CD4-positive, alpha-beta T cell treated with Interleukin-17A for 1 hour (primary cell): ENCODE measurements at places on chromosomes 2 and 18.
A peak's percentile ranks its signal among the peaks of the same experiment; 100 is the strongest.

- no peak for DNase-seq
These were observed 3.4 kb upstream of the HOXD4 start for GRCh38 chr2:176147800-176148496.

DNA sequence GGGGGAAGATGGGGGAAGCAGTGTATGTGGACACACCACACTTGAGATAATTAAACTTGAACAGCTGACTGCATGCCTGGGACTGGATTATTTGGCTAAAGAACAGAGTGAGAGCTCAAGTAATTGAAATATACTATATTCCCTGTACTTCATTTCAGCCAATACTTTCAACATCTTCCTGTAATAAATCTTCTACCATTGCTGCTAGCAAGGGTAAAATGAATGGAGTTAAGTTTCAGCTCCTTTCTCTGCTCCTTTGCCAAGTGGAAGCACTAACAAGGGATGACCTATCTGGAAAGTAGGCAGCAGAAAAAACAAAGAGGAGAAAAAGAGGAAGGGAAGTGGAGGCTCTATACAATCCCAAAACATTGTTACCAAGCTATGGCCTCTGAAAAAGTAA lies 50.9 kb downstream of the MMADHC start:
- no peak for DNase-seq

- DNase-seq = no peak
These were observed 6.2 kb downstream of the TTL start for GRCh38 chr2:112488201-112488600.

DNA sequence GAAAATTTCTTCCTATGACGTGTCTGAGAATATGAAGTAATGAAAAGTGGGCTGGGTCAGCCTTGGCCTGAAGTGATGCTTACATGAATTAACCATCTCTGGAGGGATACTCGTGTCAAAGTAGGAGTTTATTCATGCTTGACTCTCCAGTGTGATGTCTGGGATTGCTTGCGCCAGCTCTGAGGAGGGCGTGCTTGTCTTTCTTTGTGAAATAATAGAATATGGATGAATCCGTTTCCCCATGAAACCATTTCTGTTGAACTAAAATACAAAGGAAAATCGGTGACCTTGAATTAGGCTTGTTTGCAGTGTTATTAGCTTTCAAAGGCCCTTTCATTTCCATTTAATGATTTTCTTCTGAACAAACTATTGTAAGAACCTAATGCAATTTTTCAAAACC lies 77.9 kb downstream of the EML6 start:
- DNase-seq = no peak

DNA sequence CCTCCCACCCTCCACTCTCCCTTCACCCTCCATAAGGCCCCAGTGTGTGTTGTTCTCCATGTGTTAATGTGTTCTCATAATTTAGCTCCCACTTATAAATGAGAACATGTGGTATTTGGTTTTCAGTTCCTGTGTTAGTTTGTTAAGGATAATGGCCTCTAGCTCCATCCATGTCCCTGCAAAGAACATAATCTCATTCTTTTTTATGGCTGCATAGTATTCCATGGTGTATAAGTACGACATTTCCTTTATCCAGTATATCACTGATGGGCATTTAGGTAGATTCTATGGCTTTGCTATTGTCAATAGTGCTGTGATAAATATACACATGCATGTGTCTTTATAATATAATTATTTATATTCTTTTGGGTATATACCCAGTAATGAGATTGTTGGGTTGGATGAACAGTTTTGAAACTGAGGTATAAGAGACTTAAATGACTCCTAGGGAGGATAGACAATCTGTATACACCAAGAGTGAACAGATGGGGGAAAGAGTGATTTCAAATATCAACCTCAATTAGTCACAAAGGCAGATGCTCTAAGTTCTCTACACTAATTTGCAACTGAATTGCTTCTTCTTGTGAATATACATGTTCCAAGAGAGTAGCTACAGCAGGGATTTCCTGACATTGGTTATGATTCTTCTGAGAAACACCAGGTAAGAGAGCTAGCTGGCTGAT lies 23.7 kb downstream of the CWC22 start:
- DNase-seq = no peak

DNA sequence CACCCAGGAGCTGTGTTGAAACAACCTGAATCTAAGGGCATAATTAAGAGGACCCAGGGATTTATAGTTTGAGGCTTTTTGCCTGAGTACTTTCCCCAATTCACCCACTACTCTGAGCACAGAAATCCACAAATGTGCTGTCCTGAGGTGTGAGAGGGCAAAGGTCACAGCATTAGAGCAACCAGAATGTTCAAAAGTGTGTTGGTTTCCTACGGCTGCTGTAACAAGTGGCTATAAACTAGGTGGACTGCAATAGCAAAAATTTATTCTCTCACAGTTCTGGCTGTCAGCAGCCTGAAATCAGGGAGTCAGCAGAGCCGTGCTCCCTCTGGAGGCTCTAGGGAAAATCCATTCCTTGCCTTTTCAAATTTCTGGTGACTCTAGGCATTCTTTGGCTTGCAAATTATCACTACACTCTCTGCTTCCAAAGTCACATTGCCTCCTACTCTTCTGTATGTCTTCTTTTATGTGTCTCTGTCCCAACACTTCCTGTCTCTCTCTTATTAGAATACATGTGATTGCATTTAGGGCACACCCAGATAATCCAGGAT lies 91.4 kb upstream of the TACR1 start:
- DNase-seq = no peak

- no peak for DNase-seq
These were observed 158.9 kb downstream of the ATAD2B start for GRCh38 chr2:23767876-23768621.

DNA sequence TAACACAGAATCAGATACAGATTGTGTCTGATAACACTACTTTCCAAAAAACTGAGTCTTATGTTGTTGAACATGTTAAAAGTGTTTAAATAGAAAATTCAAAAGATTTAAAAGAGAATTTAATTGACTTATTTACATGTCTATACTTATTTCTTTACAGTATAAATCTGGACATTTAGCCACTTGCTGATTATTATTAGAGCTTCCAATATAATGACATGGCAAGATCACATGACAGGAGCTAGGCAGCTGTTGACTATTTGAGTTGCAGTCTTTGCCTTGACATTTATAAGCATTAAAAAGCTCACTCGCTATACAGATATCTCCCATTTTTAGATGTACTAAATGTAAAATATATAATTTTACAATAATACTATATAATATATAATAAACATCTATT lies 6.4 kb upstream of the TMEFF2 start:
- no peak for DNase-seq

DNA sequence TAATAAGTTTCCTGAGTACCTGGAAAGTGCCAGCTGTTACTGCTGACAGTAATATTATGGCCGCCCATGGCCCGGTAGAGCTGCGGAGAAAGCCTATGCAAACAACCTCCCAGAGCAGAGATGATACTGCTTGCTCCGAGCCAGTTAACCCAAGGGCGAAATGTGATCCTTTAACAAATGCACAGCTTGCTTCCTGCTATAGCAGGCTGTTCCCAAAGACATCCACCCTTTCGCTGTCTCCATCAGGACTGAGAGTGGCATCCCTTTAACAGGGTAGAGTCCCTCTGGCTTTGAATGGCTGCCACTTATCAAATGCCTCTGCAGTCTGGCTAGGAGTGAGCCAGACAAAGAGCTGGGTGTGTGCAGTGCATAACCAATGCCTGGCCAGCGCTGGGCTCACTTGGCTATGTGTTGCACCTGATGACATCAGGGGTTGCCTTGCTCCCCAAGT lies 69.7 kb upstream of the DAPL1 start:
- DNase-seq = no peak

GRCh38 chr2:106207246-106207645 lies 13.1 kb upstream of the UXS1 start:
- DNase-seq = no peak

DNA sequence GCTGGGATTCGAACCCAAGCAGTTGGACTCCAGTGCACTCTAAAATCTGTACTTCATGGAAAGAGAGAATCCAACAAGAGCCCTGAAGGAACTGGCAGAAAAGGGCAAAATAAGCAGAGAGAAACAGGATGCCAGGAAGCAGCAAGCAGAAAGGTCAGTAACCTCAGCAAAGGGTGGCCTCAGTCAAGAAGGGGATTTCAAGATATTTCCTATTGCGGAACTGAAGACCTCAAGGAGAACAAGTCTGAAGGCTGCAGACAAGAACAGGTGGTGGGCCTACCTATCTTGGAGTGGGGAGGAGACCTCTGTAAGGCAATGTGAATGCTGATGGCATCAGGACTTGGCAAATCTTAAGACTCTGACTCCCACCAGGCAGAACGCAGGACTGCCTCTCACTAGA lies 20.1 kb upstream of the MREG start:
- DNase-seq = no peak

DNA sequence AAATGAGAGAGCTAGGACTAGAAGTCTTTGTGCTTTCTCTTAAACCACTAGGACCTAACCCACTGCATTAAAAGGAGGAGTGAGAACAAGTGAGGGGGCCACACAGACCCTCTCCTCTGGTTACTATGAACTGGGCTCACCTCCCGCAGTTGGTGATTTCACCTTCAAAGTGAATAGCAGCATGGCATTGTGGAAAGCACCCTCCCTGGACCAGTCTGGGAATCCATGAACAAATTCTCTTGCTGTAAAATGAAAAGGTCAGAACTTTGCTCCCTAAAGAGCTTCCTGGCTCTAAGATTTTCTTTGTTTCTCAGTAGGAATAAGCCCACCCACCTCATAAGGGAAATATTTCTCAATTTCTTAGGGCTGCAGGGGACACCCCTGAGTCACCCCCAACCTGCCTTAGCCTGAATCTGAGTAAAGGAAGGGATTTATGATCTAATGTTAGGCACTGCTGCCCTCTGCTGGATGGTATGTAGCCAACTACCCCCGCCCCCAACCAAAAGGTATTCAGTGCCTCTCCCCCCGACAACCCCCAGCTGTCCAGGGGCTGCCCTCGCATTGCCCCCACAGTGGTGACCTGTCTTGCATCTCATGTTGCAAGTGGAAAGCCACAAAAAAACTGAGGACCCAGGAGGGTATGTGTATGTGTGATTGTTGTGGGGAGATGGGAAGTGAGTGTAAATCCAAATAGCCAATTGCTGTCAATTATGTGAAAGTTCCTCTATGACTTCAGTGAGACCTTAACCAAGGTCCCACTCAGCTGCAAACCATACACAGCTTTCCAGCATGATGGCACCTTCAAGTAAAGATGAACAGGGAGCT lies 230.9 kb upstream of the SLC14A2 start:
- peak; percentile 34 for DNase-seq

GRCh38 chr18:58177004-58177717 lies 133.1 kb downstream of the NEDD4L start:
- no peak for DNase-seq

GRCh38 chr2:172096626-172097547 lies 5.8 kb downstream of the DLX2 start:
- DNase-seq = peak; percentile 19

DNA sequence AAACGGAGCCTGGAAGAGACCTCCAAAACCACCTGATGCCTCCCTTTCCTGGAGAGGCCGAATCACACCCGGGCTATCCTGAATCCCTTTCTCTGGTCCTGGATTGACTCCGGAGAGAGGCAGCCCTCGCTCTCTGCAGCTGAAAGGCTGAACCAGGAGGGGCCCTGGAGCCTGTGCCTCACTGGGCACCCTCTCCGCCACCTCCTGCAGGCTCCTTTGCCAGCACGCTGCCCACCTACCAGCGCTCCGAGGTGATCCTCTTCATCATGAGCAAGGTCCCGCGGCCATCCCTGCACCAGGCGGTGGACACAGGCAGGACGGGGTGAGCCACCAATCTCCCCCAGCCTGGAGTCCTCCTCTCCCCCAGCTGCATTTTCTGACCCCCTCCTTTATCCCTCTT lies 35.7 kb downstream of the POMC start:
- no peak for DNase-seq

DNA sequence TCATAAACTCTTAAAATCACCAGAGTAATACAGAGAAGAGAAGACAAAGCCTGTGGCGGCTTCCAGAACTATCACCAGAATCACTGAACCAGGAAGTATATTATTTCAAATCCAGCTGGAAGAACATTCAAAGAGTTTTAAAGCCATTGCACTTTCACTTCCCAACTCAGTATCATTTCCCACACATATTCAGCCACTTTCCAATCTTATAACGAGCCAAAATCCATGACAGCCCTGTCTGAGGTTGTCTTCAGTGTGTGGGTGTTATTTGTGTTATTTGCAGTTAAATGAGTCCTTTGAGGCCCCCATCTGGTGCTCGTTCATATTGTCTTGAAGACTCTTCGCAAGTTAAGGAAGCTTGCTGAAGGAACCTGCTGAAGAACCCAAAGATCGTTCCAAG lies 559.9 kb downstream of the TSN start:
- no peak for DNase-seq

- no peak for DNase-seq
These were observed 165.7 kb upstream of the SLC14A2 start for GRCh38 chr18:45449418-45450227.

DNA sequence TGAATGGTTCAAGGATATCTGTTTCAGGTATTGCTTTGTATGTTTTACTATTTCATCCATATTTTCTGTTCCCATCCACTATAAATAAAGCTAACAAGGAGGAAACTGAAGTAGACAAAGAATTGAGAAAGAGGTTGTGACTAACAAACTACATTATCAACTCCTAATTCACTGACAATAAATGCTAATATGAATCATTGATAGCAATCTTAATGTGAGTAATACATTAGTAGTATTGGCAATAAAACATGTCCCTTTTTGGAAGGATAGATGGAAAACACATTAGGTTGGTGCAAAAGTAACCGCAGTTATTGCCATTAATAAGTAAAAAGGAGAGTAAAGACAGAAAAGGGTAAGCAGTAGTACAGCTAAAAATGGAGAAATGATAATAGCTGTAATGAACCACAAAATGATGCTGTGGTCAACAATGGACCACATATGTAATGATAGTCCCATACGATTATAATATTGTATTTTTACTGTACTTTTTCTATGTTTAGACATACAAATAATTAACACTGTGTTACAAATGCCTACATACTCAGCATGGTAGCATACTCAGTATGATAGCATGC lies 104.7 kb downstream of the THADA start:
- no peak for DNase-seq

DNA sequence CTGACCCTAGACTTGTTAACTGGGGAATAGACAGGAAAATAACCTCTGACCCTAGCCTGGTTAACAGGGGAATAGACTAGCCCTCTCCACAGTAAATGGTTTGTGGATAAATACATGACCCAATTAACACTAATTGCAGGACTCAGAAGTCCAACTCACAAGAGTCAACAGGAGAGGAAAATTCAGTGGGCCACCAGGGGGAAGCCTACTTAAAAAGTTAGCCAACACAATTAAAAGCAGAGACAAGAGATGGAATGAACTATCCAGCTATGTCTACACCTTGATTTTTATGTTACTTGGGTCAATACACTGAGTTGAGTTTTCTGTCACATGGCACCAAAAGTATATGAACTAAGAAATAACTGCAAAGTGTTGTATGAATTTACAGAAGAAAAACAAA lies 158.8 kb upstream of the SLC39A10 start:
- peak; percentile 81 for DNase-seq

DNA sequence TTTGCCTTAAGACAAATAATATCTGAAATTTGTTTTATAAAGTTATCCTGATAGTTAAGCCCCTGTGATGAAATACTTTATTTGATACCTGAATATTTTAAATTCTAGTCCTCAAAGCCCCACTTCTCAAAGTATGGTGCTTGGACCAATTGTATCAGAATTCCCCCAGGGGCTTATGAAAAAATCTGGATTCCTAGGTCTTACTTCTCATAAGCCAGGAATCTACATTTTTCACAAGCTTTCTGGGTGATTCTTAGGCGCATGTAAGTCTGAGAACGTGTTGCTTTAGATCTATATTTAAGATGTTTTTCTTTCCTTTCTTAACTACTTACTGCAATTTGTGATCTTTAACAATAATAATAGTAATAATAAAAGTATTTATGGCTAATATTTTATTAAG lies 53.1 kb downstream of the MYO1B start:
- no peak for DNase-seq

GRCh38 chr2:18149660-18150246 lies 271.3 kb downstream of the KCNS3 start:
- peak; percentile 2 for DNase-seq
